ENCODE measurements at places on chromosomes 2 and 18.

GRCh38 chr18:45165176-45165713 lies 450.0 kb upstream of the SLC14A2 start:
- peaks cover 2% of the 10 kb centered on the region for H3K27me3 ChIP-seq
- no peaks in the 10 kb centered on the region for H3K36me3 ChIP-seq
- no peaks in the 10 kb centered on the region for H3K4me1 ChIP-seq
- no peak overlapping the region for H3K4me3 ChIP-seq

DNA sequence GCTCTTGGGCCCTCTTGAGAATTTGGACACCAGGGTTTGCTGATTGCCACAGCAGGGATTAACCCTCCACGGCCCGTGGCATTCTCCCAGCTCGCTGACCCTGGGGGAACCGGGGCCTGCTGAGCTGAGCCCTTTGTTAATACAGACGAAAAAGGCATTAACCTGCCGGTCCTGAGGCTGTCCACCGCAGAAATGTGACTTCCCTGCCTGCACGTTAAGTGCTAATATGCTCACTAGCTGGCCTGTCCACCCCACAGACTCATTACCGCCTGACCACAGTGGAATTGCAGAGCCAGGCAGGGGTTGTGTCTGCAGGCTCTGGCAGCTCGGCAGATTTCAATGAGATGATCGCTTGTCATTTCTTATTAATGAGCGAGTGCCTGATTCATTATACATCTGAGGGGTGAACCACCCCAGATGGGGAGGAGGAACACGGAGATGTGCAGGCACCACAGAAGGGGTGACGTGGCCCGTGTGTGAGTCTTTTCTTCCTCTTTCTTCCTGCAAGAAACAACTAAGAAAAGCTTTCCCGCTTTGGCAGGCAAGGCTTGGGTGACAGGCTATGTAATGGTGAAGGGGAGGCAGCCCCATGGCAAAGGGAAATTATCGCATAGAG lies 126.0 kb downstream of the GLI2 start:
- no peaks in the 10 kb centered on the region for H3K4me1 ChIP-seq
- peaks cover 5% of the 10 kb centered on the region for H3K27me3 ChIP-seq
- H3K4me3 ChIP-seq: no peak overlapping the region
- H3K27ac ChIP-seq: no peak overlapping the region
- no peaks in the 10 kb centered on the region for H3K36me3 ChIP-seq

GRCh38 chr18:50013363-50014138 lies 181.4 kb downstream of the MYO5B start:
- peaks cover 2% of the 10 kb centered on the region for H3K27me3 ChIP-seq
- H3K27ac ChIP-seq: no peak overlapping the region
- no peak for DNase-seq
- no peak overlapping the region for H3K4me3 ChIP-seq
- no peaks in the 10 kb centered on the region for H3K4me1 ChIP-seq

- H3K4me1 ChIP-seq: no peaks in the 10 kb centered on the region
- H3K4me3 ChIP-seq: no peak overlapping the region
- no peak overlapping the region for H3K27ac ChIP-seq
- H3K36me3 ChIP-seq: peaks cover 12% of the 10 kb centered on the region
- DNase-seq: no peak
These were observed 9.8 kb upstream of the SAP130 start for GRCh38 chr2:128037649-128038048.

DNA sequence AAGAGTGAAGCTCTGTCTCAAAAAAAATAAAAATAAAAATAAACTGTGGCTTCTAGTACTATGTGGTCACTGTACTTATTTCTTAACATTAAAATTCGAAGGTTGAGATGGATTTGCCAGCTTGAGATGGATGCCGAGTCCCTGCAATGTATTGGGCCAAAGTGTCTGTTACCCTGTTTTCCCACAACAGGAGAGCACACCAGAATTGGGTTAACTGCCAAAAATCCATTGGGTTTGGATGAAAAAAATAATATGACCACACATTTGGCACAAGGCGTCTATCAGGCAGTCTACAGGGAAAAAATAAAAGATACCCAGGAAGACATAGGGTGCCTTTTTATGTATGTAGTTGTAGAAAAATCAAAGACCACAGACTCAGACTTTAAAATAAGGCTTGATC lies 19.2 kb upstream of the MAPRE3 start:
- H3K4me1 ChIP-seq: no peaks in the 10 kb centered on the region
- H3K27ac ChIP-seq: no peak overlapping the region
- H3K4me3 ChIP-seq: no peak overlapping the region
- no peaks in the 10 kb centered on the region for H3K36me3 ChIP-seq

- peak within 1 kb of the TSS; percentile 88 for H3K27ac ChIP-seq
- peaks cover 16% of the 10 kb centered on the region for H3K36me3 ChIP-seq
- no peaks in the 10 kb centered on the region for H3K27me3 ChIP-seq
- DNase-seq: peak; percentile 91
These were observed at the start of gene NFATC1 for GRCh38 chr18:79395761-79396404. TSS of gene NFATC1 (plus strand) at chr18:79395930. CDS start at chr18:79396225, 295 bp downstream.

DNA sequence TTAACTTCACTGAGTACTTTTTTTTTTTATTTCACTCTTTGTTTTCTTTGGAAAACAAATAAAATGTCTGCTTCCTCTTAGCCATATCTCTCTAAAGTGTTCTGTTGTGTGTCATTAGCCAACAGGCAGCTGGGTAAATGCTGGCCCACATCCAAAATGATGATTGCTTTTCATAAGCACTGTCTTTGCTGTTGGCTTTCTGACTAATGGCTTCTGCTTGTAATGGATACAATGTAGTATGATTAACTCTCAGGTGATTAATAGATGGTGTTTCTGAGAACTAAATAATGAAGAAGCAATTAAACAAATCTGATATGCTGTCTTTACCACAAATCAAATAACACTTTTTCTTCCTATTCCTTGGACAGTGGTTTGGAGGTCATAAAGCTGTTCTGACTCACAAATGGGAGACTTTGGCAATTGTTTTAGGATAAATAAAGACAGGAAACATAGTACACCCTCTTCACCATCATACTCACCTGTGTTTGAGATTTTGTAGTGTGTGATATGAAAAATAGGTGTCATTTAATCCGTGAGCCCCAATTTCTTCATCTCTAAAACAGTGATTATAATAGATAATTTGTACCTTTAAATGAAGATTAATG lies 888.4 kb downstream of the TSN start:
- DNase-seq: no peak
- H3K27me3 ChIP-seq: no peaks in the 10 kb centered on the region
- no peak overlapping the region for H3K4me3 ChIP-seq
- H3K27ac ChIP-seq: no peak overlapping the region

DNA sequence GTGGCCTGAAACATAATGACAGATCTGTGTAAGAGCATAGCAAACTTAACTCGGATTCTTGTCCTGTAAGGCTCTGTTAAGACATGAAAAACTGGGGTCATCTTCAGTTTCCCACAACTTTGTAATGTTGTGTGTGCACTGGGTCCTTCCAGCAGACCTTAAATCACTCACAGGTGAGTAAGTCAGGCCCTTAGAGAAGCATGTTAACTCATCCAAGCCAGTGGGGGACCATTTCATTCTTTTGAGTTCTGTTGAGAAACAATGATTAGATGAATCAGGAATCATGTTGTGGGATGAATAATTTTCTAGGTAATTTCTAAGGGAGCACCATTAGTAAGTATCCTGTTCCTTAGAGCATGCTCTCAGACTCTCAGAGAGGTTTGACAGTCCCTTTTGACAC lies 167.1 kb downstream of the ESCO1 start:
- DNase-seq: no peak
- no peak overlapping the region for H3K4me3 ChIP-seq
- no peaks in the 10 kb centered on the region for H3K4me1 ChIP-seq
- H3K36me3 ChIP-seq: no peaks in the 10 kb centered on the region
- no peak overlapping the region for H3K27ac ChIP-seq

- peak; percentile 70 for DNase-seq
- H3K36me3 ChIP-seq: peaks cover 9% of the 10 kb centered on the region
- H3K4me3 ChIP-seq: no peak overlapping the region
- H3K27ac ChIP-seq: peak overlapping the region; percentile 1
- H3K27me3 ChIP-seq: peaks cover 5% of the 10 kb centered on the region
These were observed 47.6 kb upstream of the IL1R1 start for GRCh38 chr2:102094917-102095316.
